Panc1 (cell line): ENCODE measurements at places on chromosomes 3 and 15. TPM values are rescaled to one million over a fixed set of nuclear protein-coding genes. Genes with fewer than 3 reads are reported as not detected.

SLC28A2 gene
- total RNA-seq = 0.23 TPM

RLBP1 gene
- not detected for total RNA-seq

CILP gene
- total RNA-seq = 0.08 TPM

NCEH1 gene
- 73.0 TPM for total RNA-seq

SHF gene
- 3.0 TPM for total RNA-seq

MTMR10 gene
- total RNA-seq = 19.5 TPM

B3GNT5 gene
- 22.8 TPM for total RNA-seq
